ENCODE measurements at places on chromosomes 7 and 10. TPM values are rescaled to one million over a fixed set of nuclear protein-coding genes. Genes with fewer than 3 reads are reported as not detected.
A peak's percentile ranks its signal among the peaks of the same experiment; 100 is the strongest.

The HOXA13 gene
- 12.1 TPM for total RNA-seq

The OLAH gene
- total RNA-seq = not detected

The CAMK2B gene
- 1.2 TPM for total RNA-seq

The SOSTDC1 gene
- 0.22 TPM for total RNA-seq

The MEST gene
- 21.1 TPM for total RNA-seq

DNA sequence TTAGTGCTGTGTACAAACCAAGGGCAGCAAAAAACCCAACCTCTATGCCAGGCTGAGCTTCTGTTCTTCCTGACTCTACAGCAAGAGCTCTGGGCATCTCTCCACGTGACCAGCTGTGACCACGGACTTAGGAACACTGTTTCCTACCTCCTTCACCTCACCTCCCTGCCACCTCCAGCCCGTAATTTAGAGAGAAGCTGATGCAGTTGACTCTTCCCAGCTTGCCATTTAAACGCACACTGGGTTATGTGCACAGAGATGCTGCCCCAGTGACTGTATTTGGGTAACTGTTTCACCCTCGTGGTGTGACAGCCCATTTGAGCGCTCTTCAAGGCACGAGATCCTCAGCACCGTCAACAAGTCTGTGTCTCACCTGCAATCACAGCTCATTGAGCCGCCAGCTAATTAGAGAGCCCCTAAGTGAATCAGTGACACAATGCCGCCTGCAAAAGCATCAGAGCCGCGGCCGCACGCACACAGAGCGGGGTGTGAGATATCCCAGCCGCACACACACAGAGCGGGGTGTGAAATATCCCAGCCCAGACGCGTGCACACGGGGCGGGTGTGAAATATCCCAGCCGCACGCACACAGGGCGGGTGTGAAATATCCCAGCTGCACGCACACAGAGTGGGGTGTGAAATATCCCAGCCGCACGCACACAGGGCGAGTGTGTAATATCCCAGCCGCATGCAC lies 319.7 kb downstream of the PTPRN2 start:
- H3K4me3 ChIP-seq = no peak overlapping the region
- no peak for DNase-seq
- H3K36me3 ChIP-seq = no peaks in the 10 kb centered on the region
- no peak overlapping the region for H3K27ac ChIP-seq
- H3K4me1 ChIP-seq = no peaks in the 10 kb centered on the region

- no peaks in the 10 kb centered on the region for H3K27me3 ChIP-seq
- no peak overlapping the region for H3K27ac ChIP-seq
- no peaks in the 10 kb centered on the region for H3K36me3 ChIP-seq
- no peak overlapping the region for H3K4me3 ChIP-seq
Observed at GRCh38 chr10:21318540-21319167, 206.8 kb downstream of the SKIDA1 start.

- no peaks in the 10 kb centered on the region for H3K36me3 ChIP-seq
- H3K27ac ChIP-seq = no peak overlapping the region
- H3K27me3 ChIP-seq = no peaks in the 10 kb centered on the region
- no peaks in the 10 kb centered on the region for H3K4me1 ChIP-seq
Observed at GRCh38 chr7:2646336-2646679, 14.5 kb downstream of the TTYH3 start.

- peak overlapping the region; percentile 97 for H3K4me3 ChIP-seq
- H3K27me3 ChIP-seq = no peaks in the 10 kb centered on the region
- peaks cover 22% of the 10 kb centered on the region for H3K36me3 ChIP-seq
- peak; percentile 37 for DNase-seq
- H3K4me1 ChIP-seq = peaks cover 30% of the 10 kb centered on the region
Observed at GRCh38 chr7:100435401-100436304, 644 bp downstream of the PPP1R35 start.

- no peaks in the 10 kb centered on the region for H3K36me3 ChIP-seq
- H3K27ac ChIP-seq = no peak overlapping the region
- H3K4me3 ChIP-seq = no peak overlapping the region
- H3K27me3 ChIP-seq = no peaks in the 10 kb centered on the region
- H3K4me1 ChIP-seq = no peaks in the 10 kb centered on the region
Observed at GRCh38 chr7:17998692-17999091, 29.0 kb downstream of the PRPS1L1 start.

GRCh38 chr7:129218514-129219062 lies 6.2 kb upstream of the AHCYL2 start:
- H3K27me3 ChIP-seq = no peaks in the 10 kb centered on the region
- H3K27ac ChIP-seq = no peak overlapping the region
- DNase-seq = peak; percentile 86

- H3K4me3 ChIP-seq = no peak overlapping the region
- no peaks in the 10 kb centered on the region for H3K36me3 ChIP-seq
- peak; percentile 61 for DNase-seq
- peaks cover 26% of the 10 kb centered on the region for H3K4me1 ChIP-seq
Observed at GRCh38 chr10:114271075-114271778, 32.2 kb downstream of the VWA2 start.

DNA sequence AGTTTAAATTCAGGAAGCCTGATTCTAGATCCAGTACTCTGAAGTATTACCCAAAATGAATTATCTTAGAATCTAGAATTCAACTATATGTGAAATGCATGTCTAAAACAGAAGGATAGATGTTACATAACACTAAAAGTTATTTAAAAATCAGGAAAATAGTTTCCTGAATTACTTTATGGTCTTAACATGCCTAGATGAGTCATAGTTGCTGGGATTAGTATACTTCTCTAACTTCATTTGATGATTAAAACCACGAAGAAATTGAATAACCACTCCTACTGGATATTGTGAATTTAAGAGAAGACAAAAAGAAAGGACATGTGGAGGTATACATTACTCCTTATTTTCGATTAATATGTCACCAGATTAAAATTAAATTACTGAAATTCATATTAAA lies 65.5 kb downstream of the ATAD1 start:
- H3K36me3 ChIP-seq = peaks cover 4% of the 10 kb centered on the region
- peak; percentile 15 for DNase-seq
- H3K4me1 ChIP-seq = 0 out of 2 replicates have a peak, but pooled peaks cover 4% of the 10 kb centered on the region
- no peak overlapping the region for H3K27ac ChIP-seq
- no peaks in the 10 kb centered on the region for H3K27me3 ChIP-seq

DNA sequence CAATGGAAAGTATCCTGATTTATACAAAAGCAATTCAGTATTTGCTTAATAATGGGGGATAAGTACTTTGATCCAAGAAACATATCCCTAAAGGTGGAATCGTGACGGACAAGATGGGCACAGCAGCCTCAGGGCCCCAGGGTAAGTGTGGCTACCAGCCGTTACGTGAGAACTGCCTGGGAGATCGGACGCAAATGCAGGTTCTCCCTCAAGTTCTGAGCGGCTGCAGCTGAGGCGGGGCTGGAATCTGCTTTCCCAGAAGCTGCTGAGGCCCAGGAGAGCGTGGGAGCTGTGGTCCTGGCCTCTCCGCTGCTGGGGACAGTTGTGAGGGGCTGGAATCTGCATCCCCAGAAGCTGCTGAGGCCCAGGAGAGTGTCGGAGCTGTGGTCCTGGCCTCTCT lies 13.5 kb downstream of the FOXL3 start:
- H3K36me3 ChIP-seq = no peaks in the 10 kb centered on the region
- no peaks in the 10 kb centered on the region for H3K27me3 ChIP-seq
- H3K4me1 ChIP-seq = no peaks in the 10 kb centered on the region
- no peak overlapping the region for H3K27ac ChIP-seq

DNA sequence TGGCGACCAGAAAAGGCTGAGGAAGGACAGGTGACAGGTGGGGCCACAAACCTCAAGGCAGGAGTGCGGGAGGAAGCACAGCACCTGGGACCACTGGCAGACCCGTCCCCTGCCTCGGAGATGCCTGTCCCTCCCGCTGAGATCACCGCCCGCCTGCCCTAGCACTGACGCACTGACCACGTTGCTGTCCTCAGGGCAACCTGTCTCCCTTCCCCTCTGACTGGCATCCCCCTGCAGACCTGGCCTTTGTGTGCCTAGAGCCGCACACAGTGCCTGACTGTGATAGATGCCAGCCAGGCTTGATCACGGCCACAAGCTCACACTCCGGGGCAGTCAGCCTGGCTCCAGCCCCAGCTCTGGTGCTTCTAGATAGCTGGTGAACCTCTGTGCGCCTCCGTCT lies 58.4 kb upstream of the EN2 start:
- no peak overlapping the region for H3K27ac ChIP-seq
- no peak for DNase-seq
- peaks cover 47% of the 10 kb centered on the region for H3K27me3 ChIP-seq
- no peaks in the 10 kb centered on the region for H3K36me3 ChIP-seq

- H3K4me3 ChIP-seq = no peak overlapping the region
- no peaks in the 10 kb centered on the region for H3K36me3 ChIP-seq
- H3K27ac ChIP-seq = 0 out of 2 replicates have a peak overlapping the region, but pooled peaks have one; percentile 95
- no peaks in the 10 kb centered on the region for H3K27me3 ChIP-seq
- DNase-seq = no peak
- H3K4me1 ChIP-seq = peaks cover 34% of the 10 kb centered on the region
Observed at GRCh38 chr7:48252995-48253394, 81.7 kb downstream of the ABCA13 start.

DNA sequence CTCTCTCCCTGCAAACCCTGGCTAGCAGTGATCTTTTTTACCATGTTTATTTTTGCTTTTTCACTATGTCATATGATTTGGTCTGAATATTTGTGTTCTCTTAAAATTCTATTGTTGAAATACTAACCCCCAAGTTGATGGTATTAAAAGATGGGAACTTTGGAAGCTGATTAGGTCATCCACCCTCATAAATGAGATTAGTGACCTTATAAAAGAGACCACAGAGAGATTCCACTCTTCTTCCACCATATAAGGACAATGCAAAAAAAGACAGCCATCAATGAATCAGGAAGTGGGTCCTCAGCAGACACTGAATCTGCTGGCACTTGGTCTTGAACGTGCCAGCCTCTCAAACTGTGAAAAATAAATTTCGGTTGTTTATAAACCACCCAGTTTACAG lies 112.8 kb upstream of the KCND2 start:
- H3K4me1 ChIP-seq = no peaks in the 10 kb centered on the region
- DNase-seq = no peak
- H3K27ac ChIP-seq = no peak overlapping the region
- H3K36me3 ChIP-seq = no peaks in the 10 kb centered on the region
- no peaks in the 10 kb centered on the region for H3K27me3 ChIP-seq

DNA sequence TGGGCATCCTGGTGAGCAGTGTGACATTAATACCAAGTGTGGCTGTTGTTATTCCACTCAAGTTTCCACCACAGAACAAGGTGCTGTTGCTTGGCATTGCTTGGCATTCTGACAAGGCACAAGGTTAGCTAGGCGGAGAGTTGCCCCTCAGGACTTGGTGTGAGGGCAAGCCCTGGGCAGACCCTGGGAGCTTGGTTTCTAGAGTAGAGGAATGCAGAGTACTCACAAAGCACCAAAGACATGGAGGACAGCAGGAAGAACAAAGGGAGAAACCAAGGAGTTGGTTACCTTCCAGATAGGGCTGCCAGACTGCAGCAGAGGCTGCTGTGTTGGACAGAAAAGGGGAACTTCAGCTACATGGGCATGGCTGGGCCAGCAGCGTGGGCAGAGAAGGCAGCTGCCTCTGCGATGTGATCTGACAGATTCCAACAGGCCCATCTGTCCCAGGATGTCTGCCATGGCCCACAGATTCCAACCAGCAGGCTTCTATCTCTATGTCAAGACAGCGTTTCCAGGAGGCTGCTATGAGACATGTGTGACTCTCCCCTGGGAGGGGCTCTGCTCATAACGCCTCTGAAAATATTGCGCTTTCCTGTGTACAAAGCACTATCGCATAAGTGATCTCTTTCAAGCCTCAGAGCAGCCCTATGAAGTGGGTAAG lies 1.8 kb downstream of the GOLGA7B start:
- no peak for DNase-seq
- no peaks in the 10 kb centered on the region for H3K27me3 ChIP-seq
- no peaks in the 10 kb centered on the region for H3K36me3 ChIP-seq

GRCh38 chr10:6239213-6239991 lies 36.7 kb downstream of the PFKFB3 start:
- peak overlapping the region; percentile 57 for H3K27ac ChIP-seq
- no peaks in the 10 kb centered on the region for H3K27me3 ChIP-seq
- H3K4me3 ChIP-seq = no peak overlapping the region
- peak; percentile 94 for DNase-seq
- H3K4me1 ChIP-seq = peaks cover 8% of the 10 kb centered on the region

- DNase-seq = no peak
- no peak overlapping the region for H3K4me3 ChIP-seq
- peaks cover 22% of the 10 kb centered on the region for H3K4me1 ChIP-seq
- no peak overlapping the region for H3K27ac ChIP-seq
Observed at GRCh38 chr7:151920488-151920887, 35.8 kb upstream of the GALNTL5 start.

GRCh38 chr7:107469929-107470328 lies at the start of gene GPR22:
Gene GPR22 (plus strand): TSS chr7:107470057. CDS start chr7:107474061, 4,004 bp downstream.
- H3K4me3 ChIP-seq = no peak within 1 kb of the TSS
- H3K27ac ChIP-seq = no peak within 1 kb of the TSS
- DNase-seq = no peak
- no peaks in the 10 kb centered on the region for H3K4me1 ChIP-seq
- H3K27me3 ChIP-seq = no peaks in the 10 kb centered on the region

GRCh38 chr10:5460468-5461202 lies 38.7 kb downstream of the CALML5 start:
- no peaks in the 10 kb centered on the region for H3K27me3 ChIP-seq
- no peak overlapping the region for H3K27ac ChIP-seq
- peaks cover 32% of the 10 kb centered on the region for H3K36me3 ChIP-seq
- DNase-seq = no peak
- peaks cover 6% of the 10 kb centered on the region for H3K4me1 ChIP-seq

DNA sequence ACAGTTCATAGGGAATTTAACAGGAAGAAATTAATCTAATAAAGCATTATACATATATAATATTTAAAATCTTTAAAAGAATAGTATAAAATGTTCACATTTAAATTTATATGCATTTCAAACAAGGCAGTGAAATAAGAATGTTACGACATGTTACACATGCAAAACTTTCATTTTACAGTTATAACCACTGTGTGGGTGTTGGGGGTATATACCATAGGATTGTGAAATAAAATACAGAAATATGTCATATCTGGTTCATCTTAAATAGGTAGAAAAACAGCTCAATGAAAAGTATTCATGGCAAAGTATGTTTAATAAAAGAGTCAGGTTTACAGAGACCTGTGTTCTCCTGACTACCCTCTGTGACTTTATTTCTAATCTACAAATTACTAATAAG lies 45.6 kb downstream of the CHCHD3 start:
- no peak overlapping the region for H3K27ac ChIP-seq
- no peak for DNase-seq
- no peaks in the 10 kb centered on the region for H3K36me3 ChIP-seq
- no peaks in the 10 kb centered on the region for H3K4me1 ChIP-seq
- H3K27me3 ChIP-seq = no peaks in the 10 kb centered on the region

DNA sequence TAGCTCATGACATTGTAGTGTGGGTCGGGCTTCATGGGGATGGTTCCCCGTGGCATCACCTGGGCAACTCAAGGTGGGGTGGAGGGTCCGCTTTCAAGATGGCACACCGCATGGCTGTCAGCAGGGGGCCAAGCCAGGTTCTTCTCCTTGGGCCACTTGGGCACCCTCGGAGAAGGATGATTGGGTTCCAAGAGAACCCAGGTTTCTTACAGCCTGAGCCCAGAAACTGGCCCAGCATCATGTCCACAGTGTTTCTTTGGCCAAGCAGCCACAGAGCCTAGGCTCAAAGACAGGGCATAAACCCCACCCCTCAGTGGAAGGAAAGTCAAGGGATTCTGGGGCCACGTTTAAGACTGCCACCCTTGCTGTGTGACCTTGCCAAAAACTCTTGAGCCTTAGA lies 110.6 kb downstream of the PTPN20 start:
- H3K36me3 ChIP-seq = no peaks in the 10 kb centered on the region
- no peak overlapping the region for H3K4me3 ChIP-seq
- DNase-seq = no peak
- no peaks in the 10 kb centered on the region for H3K27me3 ChIP-seq

- DNase-seq = no peak
- H3K27ac ChIP-seq = peak overlapping the region; percentile 88
- H3K27me3 ChIP-seq = no peaks in the 10 kb centered on the region
- peaks cover 39% of the 10 kb centered on the region for H3K4me1 ChIP-seq
- H3K4me3 ChIP-seq = peak overlapping the region; percentile 53
- peaks cover 2% of the 10 kb centered on the region for H3K36me3 ChIP-seq
Observed at GRCh38 chr7:127665922-127666321, 13.9 kb downstream of the SND1 start.
